ENCODE measurements at places on chromosomes 3 and 15. TPM values are rescaled to one million over a fixed set of nuclear protein-coding genes. Genes with fewer than 3 reads are reported as not detected.

Gene TEX9
- 0.63 TPM for total RNA-seq

Gene ALDH1L1
- total RNA-seq: not detected

Gene SAMMSON
- not detected for total RNA-seq

Gene LTK
- 0.06 TPM for total RNA-seq

Gene PLA2G4F
- total RNA-seq: not detected

Gene TJP1
- total RNA-seq: 149 TPM
